ENCODE measurements at places on chromosomes 16 and 17.

GRCh38 chr17:21024024-21024423 is 18.8 kb downstream of the USP22 start:
- DNase-seq = peak; percentile 51

DNA sequence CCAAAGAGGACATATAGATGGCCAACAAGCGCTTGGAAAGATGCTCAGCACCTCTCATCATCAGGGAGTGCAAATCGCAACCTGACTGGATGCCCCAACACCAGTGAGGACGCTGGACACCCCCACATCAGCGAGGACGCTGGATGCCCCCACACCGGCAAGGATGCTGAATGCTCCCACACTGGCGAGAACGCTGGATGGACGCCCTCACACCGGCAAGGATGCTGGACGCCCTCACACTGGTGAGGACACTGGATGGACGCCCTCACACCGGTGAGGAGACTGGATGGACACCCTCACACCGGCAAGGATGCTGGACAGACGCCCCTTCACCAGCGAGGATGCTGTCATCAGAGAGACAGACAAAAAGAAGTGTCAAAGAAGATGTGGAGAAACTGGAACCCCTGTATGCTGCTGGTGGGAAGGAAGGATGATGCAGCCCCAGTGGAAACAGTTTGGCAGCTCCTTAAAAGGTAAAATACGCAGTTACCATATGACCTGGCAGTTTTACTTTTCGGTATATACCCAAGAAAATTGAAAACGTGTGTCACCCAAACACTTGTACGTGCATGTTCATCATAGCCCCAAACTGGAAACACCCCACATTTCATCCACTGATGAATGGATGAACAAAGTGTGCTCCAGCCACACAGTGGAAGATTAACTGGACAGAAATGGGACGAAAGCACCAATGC is 10.1 kb upstream of the JPH3 start:
- DNase-seq = no peak

DNA sequence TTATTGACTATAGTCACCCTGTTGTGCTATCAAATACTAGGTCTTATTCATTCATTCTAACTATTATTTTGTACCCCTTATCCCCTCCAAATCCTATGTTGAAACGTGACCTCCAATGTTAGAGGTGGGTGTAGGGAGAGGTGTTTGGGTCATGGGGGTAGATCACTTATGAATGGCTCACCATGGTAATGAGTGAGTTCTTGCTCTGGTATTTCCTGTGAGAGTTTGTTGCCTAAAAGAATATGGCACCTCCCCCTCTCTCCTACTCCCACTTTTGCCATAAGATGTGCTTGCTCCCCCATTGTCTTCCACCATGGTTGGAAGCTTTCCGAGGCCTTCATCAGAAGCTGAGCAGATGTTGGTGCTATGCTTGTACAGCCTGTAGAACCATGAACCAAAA is 59.3 kb upstream of the BRD7 start:
- DNase-seq = no peak

GRCh38 chr17:79623786-79624717 is 13.2 kb upstream of the RBFOX3 start:
- no peak for DNase-seq

DNA sequence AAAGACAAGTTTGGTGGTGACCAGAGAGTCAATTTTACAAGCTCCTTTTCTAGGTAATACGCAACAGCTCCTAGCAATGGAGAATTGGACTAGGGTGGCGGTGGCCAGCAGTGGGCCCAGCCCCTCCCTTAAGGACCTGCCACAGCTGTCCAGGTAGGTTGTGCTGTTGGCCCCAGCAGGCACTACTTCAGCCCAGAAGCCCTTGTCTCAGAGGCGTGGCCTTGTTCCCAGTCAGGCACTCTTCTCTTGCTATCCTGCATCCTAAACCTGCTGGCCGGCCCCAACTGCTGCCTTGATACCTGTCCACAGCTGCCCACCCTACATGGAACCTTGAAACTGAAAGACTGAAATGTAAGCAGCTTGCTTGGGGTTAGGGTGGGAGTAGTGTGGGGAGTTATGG is 989 bp upstream of the GALK1 start:
- no peak for DNase-seq

DNA sequence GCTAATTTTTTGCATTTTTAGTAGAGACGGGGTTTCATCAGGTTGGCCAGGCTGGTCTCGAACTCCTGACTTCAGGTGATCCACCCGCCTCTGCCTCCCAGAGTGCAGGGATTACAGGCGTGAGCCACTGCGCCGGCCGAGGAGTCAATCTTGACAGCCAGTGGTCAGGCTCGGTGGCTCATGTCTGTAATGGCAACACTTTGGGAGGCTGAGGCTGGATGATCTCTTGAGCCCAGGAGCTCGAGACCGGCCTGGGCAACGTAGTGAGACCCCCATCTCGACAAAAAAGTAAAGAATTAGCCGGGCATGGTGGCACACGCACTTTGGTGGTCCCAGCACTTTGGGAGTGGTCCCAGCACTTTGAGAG is 608 bp upstream of the PGS1 start:
- no peak for DNase-seq

DNA sequence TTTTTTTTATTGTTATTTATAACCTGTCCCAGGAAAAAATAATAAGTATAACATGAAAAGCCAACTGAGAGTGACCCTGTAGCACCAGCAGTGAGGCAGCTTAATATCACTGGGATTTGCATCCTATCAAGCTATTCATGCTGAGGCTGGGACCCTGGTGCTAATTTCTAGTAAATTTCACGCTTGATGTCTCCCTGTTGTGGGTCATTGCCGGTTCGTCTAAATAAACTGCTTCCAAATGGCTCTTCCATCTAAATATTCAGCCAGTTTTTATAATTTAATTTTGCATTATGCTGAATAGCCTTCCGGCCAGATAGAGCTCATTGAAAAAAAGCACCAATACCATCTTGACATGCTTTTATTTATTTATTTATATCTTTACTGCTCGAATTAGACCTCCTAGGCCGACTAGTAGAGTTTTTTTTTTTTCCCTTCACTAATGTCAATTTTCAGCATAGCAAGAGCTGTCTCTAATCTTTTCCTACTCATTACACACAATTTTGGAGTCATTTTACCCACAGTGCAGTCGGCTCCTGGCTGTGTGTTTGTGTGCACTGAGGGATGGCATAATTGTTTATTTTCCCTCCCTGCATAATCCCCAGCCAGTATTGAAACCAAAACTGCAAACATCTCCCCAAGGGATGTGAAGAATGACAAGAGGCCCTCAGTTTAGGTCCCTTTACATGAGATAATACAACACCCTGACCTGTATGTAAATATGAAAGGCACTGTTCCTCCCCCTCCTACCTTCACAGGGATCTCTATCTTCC is 168.8 kb downstream of the AATF start:
- no peak for DNase-seq

- no peak for DNase-seq
Observed at GRCh38 chr17:246851-247421, 65.5 kb upstream of the DOC2B start.

DNA sequence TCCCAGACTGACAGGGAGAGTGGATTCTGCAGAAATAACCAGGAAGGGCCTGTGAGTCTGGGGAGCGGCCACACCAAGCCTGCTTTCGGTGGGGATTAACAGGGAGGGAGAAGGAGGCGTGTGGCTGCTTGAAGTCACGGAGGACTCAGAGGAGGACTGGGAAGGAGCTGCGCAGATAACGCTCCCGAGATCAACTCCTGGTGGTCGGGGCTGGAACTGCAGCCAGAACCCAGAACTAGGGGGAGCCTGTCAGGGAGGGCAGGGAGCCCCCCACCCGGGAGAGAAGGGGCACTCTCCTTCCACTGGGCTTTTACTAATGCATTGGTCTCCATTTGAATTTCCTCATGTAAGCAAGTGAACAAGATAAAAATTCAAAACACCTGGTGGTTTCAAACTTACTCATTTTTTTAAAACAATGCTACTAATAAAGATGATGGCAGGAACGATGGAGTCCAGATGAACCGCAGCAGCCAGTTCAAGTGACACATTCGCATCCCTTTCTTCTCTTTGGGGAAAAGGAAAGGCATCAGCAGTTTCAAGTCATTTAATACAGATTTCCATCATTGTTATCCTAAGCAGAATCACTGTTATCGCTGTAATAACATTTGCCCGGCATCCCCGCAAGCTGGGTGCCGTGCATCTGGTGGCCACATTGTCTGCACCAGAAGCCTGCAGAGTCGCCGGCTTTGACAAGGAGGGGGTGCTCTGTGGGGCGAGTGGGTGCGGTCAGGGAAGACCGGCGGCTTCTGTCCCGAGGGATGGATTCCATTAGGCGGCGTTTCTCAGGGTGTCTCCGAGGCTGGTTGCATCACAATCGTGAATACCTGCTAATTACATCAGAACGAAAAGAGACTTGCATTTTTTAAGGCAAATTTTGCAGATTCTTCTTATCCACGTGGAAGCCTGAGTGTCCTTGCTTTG is 183.0 kb downstream of the FOXL1 start:
- peak; percentile 64 for DNase-seq

GRCh38 chr17:29760279-29761039 is 137.7 kb upstream of the CORO6 start:
- peak; percentile 40 for DNase-seq

GRCh38 chr17:46922487-46922803 is 515 bp upstream of the GOSR2 start:
- no peak for DNase-seq

- peak; percentile 47 for DNase-seq
Observed at GRCh38 chr17:9529033-9529700, 46.5 kb downstream of the STX8 start.

- DNase-seq = no peak
Observed at GRCh38 chr16:20937736-20938135, 37.2 kb downstream of the LYRM1 start.

DNA sequence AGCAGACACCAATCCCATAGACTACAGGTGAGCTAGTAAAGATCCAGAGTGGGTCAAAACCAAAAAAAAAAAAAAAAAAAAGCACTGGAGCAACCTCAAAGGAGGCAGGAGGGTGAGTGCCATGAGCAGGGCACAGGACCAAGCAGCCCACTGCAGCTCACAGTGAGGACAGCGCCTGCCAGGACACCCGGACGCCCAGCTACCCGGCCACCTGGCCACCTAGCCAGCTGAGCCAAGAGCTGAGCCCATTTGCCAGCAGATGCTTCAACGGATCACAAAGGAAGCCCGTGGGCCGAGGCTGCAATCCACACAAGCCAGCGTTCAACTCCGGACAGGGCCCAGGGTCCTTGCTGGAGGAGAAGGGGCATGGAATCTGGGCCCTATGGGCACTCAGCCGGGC is 15.1 kb downstream of the AXIN1 start:
- DNase-seq = no peak

DNA sequence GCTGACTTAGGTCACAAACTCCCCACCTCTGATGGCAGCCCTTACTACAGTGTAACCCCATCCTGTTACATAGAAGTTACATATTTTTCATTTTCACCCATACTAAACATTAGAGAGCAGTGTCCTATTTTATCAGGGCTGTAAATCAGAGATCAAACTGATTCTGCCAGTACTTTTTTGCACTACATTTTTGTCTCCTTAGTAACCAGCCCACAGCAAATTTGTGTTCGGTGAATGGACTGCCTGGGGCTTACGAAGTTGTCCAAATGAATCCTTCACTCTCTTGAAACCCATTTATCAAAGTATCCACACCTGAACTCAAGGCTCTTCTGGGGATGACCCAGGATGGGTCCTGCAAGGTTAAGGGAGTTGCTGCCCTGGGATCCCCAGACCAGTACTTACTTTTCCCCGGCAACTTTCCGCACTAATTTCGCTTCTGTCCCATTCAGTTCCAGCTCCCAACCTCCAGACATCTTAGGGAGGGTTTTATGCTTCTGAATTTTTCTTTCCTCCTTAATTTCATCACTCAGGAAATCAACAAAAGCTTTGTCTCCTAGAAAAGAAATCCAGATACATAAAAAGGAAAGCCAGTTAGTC is 1.1 kb downstream of the C1QBP start:
- peak; percentile 60 for DNase-seq

- no peak for DNase-seq
Observed at GRCh38 chr17:78428836-78429617, 50.6 kb downstream of the PGS1 start.

DNA sequence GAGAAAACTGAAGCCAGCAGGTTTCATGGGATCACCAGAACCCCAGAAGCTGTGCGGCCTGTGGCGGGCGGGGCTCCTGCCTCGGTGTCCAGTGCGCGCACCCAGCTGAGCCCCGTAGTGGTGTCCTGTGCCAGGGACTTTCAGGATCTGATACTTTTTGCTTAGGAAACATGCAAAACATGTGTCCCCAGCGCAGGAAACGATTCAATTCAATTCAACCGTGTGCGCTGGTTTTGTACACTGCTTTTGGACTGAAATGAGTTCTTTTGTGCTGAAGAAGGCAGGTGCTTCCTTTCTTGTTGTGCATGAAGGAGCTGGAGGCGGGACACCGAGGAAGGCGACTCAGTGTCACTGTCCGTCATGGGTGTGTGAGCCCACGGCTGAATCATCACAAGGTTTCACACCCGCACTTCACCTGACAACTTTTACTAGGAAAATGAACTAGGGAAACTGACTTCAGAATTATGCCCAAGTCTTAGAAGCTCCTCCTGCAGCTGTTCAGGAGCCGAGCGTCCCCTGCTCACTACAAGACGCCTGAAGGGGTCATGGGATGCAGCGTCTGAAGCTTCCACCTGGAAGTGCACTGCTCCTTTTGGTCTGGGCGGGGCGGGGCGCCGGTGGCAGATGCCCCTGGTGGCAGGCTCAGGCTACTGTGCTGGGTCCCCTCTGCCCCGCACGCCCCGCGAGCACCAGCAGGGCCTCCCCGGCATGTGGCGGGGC is 31.4 kb upstream of the ZNF750 start:
- no peak for DNase-seq

DNA sequence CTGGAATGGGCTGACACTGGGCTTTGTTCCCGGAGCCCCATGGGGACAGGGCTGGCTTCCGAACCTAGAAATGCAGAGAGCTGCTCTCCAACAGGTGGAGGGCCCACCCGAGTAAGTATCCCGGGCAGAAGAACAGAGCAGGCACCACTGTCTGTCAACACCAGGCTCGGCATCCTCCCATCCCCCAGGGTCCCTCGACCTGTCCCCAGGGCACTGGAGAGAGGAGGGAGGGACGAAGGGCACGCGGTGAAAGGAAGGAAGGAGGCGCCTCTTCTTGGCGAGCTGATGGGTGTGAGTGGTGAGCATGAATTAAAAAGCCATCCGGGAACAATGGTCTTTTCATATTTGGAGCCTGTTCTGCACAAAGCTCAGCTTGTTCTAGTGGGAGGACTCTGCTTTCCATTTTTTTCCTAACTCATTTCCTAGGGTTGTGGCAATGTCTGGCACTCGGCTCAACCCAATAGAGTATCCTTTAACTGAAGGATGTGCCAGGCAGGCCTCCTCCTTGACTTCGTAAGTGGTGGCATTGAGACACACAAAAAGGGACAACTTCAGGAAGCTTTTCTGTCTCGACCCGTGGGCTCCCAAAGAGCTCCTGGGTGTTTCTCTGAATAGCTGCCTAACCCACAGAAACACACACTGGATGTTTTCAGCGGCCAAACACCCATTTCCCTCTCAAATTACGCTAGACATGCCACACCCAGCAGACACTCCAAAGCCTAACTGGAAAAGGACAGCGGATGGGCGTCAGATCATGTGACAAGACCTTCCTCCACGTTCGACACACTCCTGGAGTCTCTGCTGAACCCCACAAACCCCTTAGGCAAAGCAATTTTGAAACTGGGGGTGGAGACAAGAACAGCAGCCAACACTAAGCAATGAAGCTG is 47.7 kb downstream of the ZFHX3 start:
- DNase-seq = no peak

All from amniotic epithelial cell (primary cell).